Epithelial cell of prostate (primary cell): ENCODE measurements at places on chromosomes 13 and 19.

DNA sequence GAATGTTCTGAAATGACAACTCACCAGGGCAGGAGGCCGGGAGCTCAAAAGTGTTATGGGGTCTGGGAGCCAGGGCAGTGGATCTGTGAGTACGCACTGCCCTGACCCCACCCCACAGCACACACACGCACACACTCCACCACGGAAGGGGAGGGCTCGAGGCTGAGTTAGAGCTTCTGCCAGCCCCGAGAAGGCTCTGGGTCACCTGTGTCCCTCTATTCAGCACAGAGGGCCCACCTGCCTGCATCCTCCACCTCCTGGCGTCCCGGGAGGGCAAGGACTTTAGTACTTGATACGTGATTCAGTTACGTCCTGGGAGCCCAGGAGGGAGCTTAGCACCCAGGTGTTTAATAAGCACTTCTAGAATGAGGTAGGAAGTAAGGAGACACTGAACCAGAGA is 190.0 kb upstream of the GPR12 start:
- no peak for DNase-seq

- DNase-seq = no peak
Measured at GRCh38 chr13:51034906-51035305, 76.2 kb downstream of the C13orf42 start.

GRCh38 chr19:19619181-19619848 is 828 bp upstream of the PBX4 start:
- DNase-seq = no peak

DNA sequence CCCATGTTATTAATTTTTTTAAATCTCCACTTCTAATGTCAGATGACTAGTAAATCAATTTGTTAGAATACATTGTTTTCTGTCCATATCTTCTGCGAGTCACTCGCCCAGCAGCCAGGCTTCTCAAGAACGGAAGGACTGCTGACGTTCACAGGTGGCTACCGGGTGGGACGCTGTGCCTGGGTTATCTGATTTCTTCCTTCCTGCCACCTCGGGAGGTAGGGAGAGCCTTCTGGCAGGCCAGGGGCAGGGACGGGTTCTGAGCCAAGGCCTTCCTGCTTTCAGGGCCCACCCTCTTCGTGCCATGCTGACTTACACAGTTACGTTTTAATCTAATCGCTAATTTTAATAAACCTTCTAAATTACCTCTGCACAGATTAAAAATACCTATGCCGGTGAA is 7.9 kb upstream of the C1QTNF9 start:
- DNase-seq = no peak

- no peak for DNase-seq
Measured at GRCh38 chr13:25833761-25834160, 218.1 kb downstream of the SHISA2 start.

- no peak for DNase-seq
Measured at GRCh38 chr19:33941133-33941532, 144.5 kb downstream of the KCTD15 start.

- no peak for DNase-seq
Measured at GRCh38 chr13:35164324-35164932, 222.4 kb downstream of the NBEA start.

DNA sequence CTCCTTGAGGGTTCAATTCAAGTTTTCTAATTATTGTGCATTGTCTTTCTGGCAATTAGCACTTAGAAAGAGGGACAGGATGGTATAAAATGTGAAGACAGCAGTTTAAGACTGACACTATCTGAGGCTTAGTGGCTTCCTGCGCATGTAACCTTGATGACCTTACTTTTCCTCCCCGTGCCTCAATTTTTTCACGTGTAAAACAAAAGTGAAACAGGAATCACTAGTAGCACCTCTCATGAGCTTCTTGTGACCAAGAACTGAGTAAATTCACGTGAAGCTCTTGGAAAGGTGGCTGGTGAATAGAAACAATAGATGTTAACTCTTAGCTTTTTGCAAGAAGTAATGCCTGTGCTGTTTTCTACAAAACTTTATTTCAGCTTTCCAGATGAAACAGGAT is 233.9 kb downstream of the LMO7 start:
- no peak for DNase-seq

DNA sequence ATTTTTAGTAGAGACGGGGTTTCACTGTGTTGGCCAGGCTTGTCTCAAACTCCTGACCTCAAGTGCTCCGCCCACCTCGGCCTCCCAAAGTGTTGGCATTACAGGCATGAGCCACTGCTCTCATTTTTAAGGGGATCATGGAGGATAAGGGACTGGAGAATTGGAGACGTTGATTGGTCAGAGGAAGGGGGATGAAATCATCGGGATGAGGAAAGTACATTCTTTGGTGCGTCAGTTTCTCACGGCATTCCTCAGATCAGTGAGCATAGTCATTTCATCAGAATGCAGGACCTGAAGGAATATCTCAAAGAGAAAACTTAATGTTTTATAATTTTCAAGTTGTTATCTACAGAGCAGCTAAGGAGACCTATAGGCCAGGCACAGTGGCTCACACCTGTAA is 14.0 kb downstream of the ZNF114 start:
- DNase-seq = no peak

- no peak for DNase-seq
Measured at GRCh38 chr19:47507012-47507411, 7.9 kb downstream of the NAPA start.

DNA sequence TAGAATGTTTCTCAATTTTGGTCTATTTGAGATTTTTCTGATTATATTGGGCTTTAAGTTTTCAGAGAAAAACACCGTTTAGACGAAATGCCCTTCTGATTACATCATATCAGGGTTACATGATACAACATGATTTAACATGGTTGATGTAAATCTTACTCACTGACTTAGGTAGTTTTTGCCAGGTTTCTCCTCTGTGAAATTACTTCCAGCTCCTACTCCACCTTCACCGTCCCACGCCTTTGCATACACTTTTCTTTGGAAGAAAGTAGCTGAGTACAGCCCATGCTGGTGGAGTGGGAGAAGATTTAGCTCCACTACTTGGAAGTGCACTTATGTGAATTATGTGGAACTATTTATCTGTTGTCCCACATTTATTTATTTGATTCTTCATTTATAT is 433.2 kb upstream of the KLHL1 start:
- no peak for DNase-seq

- no peak for DNase-seq
Measured at GRCh38 chr13:25857830-25858229, 194.0 kb downstream of the SHISA2 start.

- no peak for DNase-seq
Measured at GRCh38 chr13:46051968-46052318, 603 bp downstream of the ZC3H13 start.

DNA sequence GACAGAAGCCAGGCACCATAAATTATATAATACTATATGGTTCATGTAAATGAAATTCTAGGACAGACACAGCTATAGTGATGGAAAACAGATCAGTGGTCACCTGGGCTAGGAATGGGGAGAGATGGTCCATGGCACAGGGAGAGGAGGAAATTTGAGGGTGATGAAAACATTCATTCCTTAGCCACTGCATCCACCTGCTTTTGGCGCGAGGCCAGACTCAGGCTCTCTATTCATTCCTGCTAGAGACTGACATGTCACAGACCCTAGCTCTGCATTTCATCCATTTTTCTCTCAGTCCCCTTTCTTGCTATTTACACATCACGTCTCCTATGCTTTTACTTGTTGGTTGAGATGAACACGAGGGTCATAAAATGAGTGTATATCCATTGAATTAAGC is 628.3 kb upstream of the SLC10A2 start:
- no peak for DNase-seq

DNA sequence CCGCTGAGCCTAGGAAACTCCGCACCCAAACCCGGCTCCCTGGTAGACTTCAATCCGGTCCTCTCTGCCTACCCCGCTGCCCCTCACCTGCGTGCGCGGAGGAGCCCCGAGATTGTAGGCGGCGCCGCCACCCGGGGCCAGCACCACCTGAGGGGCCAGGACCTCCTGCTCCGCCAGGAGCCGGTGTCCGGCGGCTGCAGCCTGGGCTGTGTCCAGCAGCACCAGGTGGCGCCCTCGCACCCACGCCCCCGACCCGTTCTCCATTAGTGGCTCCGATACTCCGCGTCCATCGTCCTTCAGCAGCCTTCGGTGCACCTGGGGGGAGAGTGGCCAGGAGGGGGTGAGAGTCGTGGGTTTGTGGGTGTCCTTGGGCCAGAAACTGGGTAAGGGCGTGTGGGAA is 18.5 kb downstream of the MAN2B1 start:
- no peak for DNase-seq

DNA sequence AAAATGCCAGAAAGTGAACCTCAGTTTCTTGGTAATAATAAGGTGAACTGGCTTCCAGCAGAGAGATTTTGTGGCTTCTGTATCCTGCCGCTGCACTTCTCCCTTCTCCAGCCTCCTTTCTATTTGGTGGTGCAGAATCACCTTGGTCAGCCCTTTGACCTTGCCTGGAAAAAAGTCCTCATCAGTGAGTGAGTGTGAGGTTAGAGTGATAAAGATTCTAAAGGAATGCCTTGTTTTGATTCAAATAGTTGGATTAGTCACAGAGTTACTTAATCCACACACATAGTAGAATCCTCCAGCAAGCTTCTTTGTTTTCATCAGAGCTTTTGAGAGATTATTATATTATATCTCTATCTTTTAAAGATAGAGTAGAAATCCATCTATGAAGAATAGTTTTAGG is 140.9 kb downstream of the KCNRG start:
- DNase-seq = no peak

- DNase-seq = no peak
Measured at GRCh38 chr13:83498481-83499190, 383.6 kb downstream of the SLITRK1 start.

GRCh38 chr19:34308381-34309367 is 54.3 kb downstream of the GARRE1 start:
- no peak for DNase-seq

DNA sequence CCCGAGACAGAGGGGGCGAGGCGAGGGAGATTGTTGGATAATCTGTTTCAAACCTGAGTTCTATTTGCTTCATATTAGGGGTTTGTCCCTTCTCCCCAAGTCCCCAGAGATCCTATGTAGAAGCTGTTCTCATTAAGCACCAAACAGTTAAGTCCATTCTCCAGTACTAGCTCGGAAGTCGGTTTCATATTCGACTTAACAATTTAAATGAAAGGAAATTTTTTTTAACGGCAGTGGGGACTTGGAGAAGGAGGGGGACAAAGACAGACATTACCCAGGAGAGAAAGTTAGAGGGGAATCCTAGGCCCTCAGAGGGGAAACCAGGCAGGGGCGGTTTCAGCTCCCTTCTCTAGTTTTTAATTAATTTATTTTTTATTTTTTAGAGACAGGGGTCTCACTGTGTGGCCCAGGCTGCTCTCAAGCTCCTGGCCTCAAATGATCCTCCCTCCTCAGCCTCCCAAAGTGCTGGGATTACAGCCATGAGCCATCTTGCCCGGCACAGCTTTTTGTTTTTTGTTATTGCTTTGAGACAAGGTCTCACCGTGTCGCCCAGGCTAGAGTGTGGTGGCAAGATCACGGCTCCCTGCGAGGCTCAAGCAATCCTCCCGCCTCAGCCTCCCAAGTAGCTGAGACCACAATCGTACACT is 13.7 kb upstream of the TLE2 start:
- no peak for DNase-seq

GRCh38 chr13:93345770-93346169 is 119.2 kb downstream of the GPC6 start:
- no peak for DNase-seq
